ENCODE measurements at places on chromosomes 2 and 18. TPM values are rescaled to one million over a fixed set of nuclear protein-coding genes. Genes with fewer than 3 reads are reported as not detected.

- DNase-seq = peak; percentile 46
Observed at GRCh38 chr18:74546751-74547530, 12.6 kb downstream of the CNDP1 start.

DNA sequence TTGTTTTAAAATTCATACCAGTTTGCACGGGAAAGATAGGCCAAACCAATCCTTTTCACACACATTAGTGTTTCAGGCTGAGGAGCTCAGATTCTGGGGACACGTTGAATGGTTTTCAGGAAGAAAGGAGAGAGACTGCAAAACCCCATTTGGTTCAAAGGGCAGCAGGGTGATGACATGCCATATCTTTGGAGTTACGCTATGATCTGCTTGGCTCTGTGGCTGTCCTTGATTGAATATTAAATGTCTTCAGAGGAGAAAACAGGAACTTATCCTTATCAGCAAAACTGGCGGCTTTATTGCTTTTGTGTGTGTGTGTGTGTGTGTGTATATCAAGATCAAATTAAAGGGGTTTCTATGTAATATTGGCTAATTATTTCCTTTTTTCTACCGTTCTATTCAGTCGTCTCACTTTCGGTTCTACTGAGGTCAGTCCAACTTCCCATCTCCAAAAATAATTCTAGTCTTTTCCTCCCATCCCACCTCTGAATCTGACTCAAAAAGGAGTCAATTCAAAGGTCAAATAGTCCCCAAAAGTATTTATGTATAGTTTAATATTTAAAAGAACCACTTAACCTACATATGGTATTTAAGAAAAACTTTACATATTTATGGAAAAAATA lies 292.9 kb upstream of the CCDC68 start:
- no peak for DNase-seq

GRCh38 chr18:79523736-79524180 lies 128.0 kb downstream of the NFATC1 start:
- DNase-seq = no peak

- no peak for DNase-seq
Observed at GRCh38 chr18:76679945-76680344, 142.4 kb upstream of the ZNF236 start.

MARCHF4 gene
- total RNA-seq = 0.73 TPM

GRCh38 chr2:191582355-191582754 lies 95.6 kb upstream of the NABP1 start:
- no peak for DNase-seq

CCDC102B gene
- 2.7 TPM for total RNA-seq

- DNase-seq = no peak
Observed at GRCh38 chr2:111205774-111206173, 85.1 kb downstream of the BCL2L11 start.

AAK1 gene
- 59.5 TPM for total RNA-seq

ASXL2 gene
- 33.8 TPM for total RNA-seq

LAMA1 gene
- 13.4 TPM for total RNA-seq

DNA sequence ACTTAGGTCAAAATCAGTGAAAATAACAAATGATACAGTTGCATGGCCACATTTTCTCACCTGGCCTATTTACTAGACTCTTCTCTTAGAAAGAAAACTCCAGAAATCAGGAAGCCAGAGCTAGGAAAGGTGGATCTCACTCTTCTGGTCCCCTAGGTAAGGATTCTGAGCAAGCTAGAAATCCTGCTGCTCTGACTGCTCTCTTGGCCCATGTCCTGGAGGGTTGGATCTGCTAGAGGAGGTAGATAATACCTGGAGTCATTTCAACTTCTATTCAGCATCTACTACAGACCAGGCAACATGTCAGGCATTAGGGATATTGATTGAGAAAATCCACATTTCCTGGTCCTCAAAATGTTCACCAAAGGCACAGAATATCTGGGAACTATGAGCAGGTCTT lies 34.9 kb downstream of the AKAIN1 start:
- DNase-seq = no peak

CAPN14 gene
- 0.47 TPM for total RNA-seq

- DNase-seq = no peak
Observed at GRCh38 chr2:225737556-225737955, 338.0 kb downstream of the NYAP2 start.

GRCh38 chr18:10120622-10121021 lies 206.8 kb downstream of the VAPA start:
- no peak for DNase-seq

IL36G gene
- not detected for total RNA-seq

PRKD3 gene
- 16.8 TPM for total RNA-seq

DNA sequence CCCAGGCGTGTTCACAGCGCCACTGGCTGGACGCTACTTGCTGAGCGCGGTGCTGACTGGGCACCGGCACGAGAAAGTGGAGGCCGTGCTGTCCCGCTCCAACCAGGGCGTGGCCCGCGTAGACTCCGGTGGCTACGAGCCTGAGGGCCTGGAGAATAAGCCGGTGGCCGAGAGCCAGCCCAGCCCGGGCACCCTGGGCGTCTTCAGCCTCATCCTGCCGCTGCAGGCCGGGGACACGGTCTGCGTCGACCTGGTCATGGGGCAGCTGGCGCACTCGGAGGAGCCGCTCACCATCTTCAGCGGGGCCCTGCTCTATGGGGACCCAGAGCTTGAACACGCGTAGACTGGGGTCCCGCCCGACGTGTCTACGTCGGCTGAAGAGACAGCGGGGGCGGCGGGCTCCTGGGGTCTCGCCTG lies 891 bp upstream of the KHK start:
- peak; percentile 88 for DNase-seq

SEH1L gene
- total RNA-seq = 31.3 TPM

OR6B2 gene
- not detected for total RNA-seq

- no peak for DNase-seq
Observed at GRCh38 chr18:62564044-62564443, 41.2 kb downstream of the ZCCHC2 start.

GREB1 gene
- total RNA-seq = 0.85 TPM
